Natural killer cell (primary cell): ENCODE measurements at places on chromosomes 7 and 10. TPM values are rescaled to one million over a fixed set of nuclear protein-coding genes. Genes with fewer than 3 reads are reported as not detected.

DNA sequence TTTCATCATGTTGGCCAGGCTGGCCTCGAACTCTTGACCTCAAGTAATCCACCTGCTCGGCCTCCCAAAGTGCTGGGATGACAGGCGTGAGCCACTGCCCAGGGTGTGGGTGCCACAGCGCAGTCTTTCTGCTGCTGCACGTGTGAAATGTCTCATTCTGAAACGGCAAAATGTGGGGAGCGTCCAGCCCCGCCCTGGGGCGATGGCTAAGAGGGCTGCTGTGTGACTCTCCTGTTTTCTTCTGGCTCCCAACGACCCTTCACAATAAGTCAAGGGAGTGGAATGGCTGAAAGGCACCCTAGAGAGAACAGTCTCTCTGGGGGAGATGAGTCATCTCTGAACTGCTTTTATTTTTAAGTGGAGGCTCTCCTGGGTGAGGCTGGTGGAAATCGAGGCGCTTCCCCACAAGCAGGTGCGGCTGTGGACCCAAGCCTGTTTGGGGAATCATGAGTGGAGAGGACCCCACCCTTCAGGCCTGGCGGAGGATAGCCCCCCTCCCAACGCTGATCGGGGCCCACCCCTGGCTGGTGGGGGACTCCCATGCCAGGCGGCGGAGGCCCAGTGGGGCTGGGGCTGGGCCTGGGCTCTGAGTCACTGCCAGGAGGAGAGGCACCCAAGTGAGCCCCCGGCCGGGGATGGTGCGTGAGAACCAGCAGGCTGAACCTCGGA, 18.0 kb downstream of the ADAP1 start:
- no peaks in the 10 kb centered on the region for H3K27me3 ChIP-seq
- H3K4me1 ChIP-seq: peaks cover 43% of the 10 kb centered on the region
- no peak for DNase-seq

GRCh38 chr7:79292834-79293233, 160.6 kb downstream of the MAGI2 start:
- no peak overlapping the region for H3K4me3 ChIP-seq
- H3K27me3 ChIP-seq: no peaks in the 10 kb centered on the region
- no peak for DNase-seq
- no peaks in the 10 kb centered on the region for H3K4me1 ChIP-seq
- H3K36me3 ChIP-seq: no peaks in the 10 kb centered on the region
- H3K27ac ChIP-seq: no peak overlapping the region

DNA sequence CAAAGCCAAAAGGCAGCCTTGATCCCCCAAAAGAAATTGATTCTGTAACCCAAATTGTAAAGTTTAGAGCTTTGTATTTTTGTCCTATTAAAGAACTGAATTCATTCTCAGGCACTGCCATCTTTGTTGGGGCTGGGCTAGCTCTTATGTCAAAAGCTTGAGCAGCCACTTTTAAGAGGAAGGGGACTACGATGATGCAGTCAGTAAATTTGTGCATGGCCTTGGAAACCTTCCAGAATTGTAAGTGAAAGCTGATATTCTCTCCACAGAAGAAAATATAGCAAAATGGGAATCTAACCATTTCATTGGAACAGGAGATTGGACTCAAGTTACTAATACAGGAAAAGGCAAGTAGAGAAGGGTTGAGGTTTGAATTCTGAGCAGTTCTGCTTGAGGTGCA, 50.1 kb downstream of the RBM20 start:
- no peaks in the 10 kb centered on the region for H3K4me1 ChIP-seq
- no peaks in the 10 kb centered on the region for H3K27me3 ChIP-seq
- no peak overlapping the region for H3K4me3 ChIP-seq
- DNase-seq: no peak
- H3K27ac ChIP-seq: no peak overlapping the region

- peaks cover 10% of the 10 kb centered on the region for H3K27me3 ChIP-seq
- no peaks in the 10 kb centered on the region for H3K36me3 ChIP-seq
- H3K27ac ChIP-seq: no peak overlapping the region
- no peak overlapping the region for H3K4me3 ChIP-seq
- peaks cover 13% of the 10 kb centered on the region for H3K4me1 ChIP-seq
- DNase-seq: no peak
Measured at GRCh38 chr7:159027056-159027788, 117.4 kb downstream of the VIPR2 start.

DNA sequence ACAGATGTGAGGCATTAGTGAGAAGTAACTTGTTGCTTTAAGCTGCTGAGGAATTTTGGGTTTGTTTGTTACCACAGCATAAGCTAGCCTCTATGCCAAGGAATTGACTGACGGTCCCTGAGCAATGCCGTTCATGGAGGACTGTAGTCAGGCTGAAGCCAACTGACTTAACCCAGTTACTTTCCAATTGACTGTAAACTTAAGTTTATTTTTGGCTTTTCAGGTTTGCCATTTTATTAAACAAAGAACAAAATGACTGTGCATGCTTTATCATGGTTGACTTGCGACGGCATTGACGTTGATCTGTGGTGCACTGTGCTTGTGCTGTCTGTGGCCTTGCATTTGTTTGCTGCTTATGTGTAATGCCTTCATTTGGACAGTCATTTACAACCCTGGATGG, 53.5 kb downstream of the DNAJB9 start:
- no peak overlapping the region for H3K4me3 ChIP-seq
- H3K27me3 ChIP-seq: no peaks in the 10 kb centered on the region
- H3K36me3 ChIP-seq: no peaks in the 10 kb centered on the region
- H3K27ac ChIP-seq: no peak overlapping the region
- no peaks in the 10 kb centered on the region for H3K4me1 ChIP-seq
- DNase-seq: no peak

- DNase-seq: no peak
- no peak overlapping the region for H3K27ac ChIP-seq
- H3K4me1 ChIP-seq: no peaks in the 10 kb centered on the region
- H3K27me3 ChIP-seq: no peaks in the 10 kb centered on the region
Measured at GRCh38 chr7:35355199-35355598, 101.3 kb upstream of the TBX20 start.

- H3K4me1 ChIP-seq: no peaks in the 10 kb centered on the region
- H3K4me3 ChIP-seq: no peak overlapping the region
- no peak overlapping the region for H3K27ac ChIP-seq
- no peaks in the 10 kb centered on the region for H3K27me3 ChIP-seq
- no peak for DNase-seq
- no peaks in the 10 kb centered on the region for H3K36me3 ChIP-seq
Measured at GRCh38 chr10:131461093-131461492, 149.6 kb upstream of the TCERG1L start.

DNA sequence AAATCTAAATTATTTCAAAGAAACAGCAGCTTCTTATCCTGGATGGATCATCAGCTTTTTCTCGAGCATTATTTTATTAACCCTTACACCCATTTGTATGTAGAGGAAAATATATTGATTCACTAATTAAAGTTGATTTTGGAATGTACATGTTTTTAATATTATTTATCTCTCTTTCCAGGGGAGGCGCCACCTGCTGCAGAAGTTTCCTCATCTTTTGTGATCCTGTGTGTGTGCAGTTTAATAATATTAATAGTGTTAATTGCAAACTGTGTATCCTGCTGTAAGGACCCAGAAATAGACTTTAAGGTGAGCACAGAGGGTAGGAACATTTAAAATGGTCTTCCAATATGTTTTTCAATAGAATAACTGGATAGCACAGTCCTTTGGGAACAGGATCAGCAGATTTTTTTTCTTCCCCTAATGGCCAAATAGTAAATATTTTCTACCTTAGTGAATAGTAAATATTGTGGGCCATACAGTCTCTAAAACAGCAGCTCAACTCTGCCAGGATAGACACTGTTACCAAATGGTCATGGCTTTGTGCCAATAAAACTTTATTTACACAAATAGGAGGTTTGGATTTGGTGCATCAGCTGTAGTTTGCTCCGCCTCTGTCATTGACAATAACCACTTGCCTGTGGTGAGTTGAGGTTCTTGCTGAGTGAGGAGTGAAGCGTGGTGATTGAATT, 30.6 kb downstream of the LMTK2 start:
- H3K27ac ChIP-seq: no peak overlapping the region
- H3K4me1 ChIP-seq: peaks cover 23% of the 10 kb centered on the region
- H3K4me3 ChIP-seq: no peak overlapping the region
- peaks cover 10% of the 10 kb centered on the region for H3K36me3 ChIP-seq

GRCh38 chr10:9305018-9305655, 1250.6 kb downstream of the GATA3 start:
- H3K27me3 ChIP-seq: peaks cover 2% of the 10 kb centered on the region
- DNase-seq: peak; percentile 48
- no peaks in the 10 kb centered on the region for H3K4me1 ChIP-seq
- H3K36me3 ChIP-seq: no peaks in the 10 kb centered on the region

- DNase-seq: no peak
- H3K4me1 ChIP-seq: no peaks in the 10 kb centered on the region
- H3K27me3 ChIP-seq: no peaks in the 10 kb centered on the region
- H3K36me3 ChIP-seq: no peaks in the 10 kb centered on the region
- no peak overlapping the region for H3K27ac ChIP-seq
Measured at GRCh38 chr7:44348851-44349781, 23.7 kb upstream of the CAMK2B start.

- H3K4me1 ChIP-seq: no peaks in the 10 kb centered on the region
- no peak for DNase-seq
- H3K36me3 ChIP-seq: no peaks in the 10 kb centered on the region
- no peak overlapping the region for H3K4me3 ChIP-seq
Measured at GRCh38 chr10:131251146-131251541, 60.4 kb downstream of the TCERG1L start.

DNA sequence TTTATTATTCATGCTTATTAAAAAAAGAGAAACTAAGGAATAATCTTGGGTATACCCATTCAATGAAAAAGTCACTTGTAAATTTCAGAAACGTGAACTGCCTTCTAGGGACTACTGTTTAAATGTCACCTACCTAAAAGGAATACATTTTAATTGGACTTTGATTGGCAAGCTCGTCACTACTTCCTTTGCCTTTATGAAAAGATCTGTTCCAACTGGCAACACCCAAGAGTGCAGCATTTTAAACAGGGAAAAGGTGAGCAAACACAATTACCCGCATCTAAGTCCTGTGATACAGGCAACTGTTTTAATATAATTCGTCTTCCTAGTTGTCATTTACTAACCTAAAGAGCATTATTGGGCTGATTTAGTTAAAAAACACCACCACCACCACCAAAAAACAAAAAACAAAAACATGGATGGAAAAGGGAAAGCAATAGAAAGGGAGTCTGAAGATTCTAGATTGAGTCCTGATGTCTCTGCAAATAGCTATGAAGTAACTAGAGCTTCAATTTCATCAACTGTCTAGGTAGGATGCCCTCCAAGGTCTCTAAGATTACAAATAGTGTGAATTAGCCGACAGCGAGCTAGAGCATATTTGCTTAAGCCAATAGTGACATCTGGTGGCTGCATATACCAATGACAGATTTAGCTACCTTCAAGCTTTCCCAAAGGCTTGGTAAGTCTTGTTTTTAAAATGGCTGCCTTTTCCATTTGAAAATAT, 33.8 kb upstream of the ICA1 start:
- no peak for DNase-seq
- no peaks in the 10 kb centered on the region for H3K36me3 ChIP-seq
- no peak overlapping the region for H3K27ac ChIP-seq
- H3K4me1 ChIP-seq: no peaks in the 10 kb centered on the region
- no peak overlapping the region for H3K4me3 ChIP-seq

- H3K4me1 ChIP-seq: no peaks in the 10 kb centered on the region
- H3K27ac ChIP-seq: no peak overlapping the region
Measured at GRCh38 chr7:21099432-21099831, 312.7 kb upstream of the SP8 start.

- H3K27me3 ChIP-seq: no peaks in the 10 kb centered on the region
- no peak for DNase-seq
- no peak overlapping the region for H3K27ac ChIP-seq
- no peaks in the 10 kb centered on the region for H3K36me3 ChIP-seq
- no peak overlapping the region for H3K4me3 ChIP-seq
Measured at GRCh38 chr7:36423633-36424032, 34.0 kb downstream of the ANLN start.

GRCh38 chr10:4100380-4100779, 315.4 kb upstream of the KLF6 start:
- H3K4me1 ChIP-seq: peaks cover 3% of the 10 kb centered on the region
- no peak overlapping the region for H3K4me3 ChIP-seq
- H3K27me3 ChIP-seq: no peaks in the 10 kb centered on the region
- H3K27ac ChIP-seq: no peak overlapping the region
- DNase-seq: no peak

DNA sequence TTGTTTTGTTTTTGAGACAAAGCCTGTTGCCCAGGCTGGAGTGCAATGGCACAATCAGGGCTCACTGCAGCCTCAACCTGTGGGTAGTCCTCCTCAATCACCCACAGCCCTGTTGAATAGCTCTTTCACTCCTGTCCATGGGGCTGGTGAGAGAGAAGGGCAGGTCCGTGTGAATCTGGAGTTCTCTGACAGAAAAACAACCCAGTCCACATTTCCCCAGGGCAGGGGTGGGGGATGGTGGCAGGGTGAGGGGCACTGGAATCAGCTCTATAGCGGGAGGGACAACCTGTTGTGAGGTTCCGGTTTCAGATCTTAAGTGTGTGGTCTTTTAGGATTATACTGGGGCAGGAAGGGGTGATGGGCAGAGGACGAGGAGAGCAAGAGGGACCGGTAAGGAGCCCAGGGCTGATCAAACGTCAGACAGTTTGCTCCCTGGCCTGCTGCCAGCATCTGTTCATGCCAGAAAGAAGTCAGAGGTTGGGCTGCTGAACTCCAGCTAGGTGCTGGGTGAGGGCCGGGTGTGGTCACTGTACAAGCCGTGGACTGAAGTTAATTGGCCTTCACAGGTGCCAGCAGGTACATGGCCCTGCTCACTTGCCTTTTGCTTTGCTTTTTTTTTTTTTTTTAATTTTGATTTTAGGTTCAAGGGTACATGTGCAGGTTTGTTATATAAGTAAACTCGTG, 33.2 kb upstream of the MKRN1 start:
- H3K36me3 ChIP-seq: no peaks in the 10 kb centered on the region
- no peak overlapping the region for H3K27ac ChIP-seq
- DNase-seq: no peak
- peaks cover 6% of the 10 kb centered on the region for H3K4me1 ChIP-seq

Gene EPO
- total RNA-seq: not detected

Gene PTN
- not detected for total RNA-seq

Gene SKAP2
- 35.1 TPM for total RNA-seq

Gene ARMS2
- not detected for total RNA-seq

Gene GIMAP2
- total RNA-seq: 61.0 TPM

Gene C7orf33
- not detected for total RNA-seq

Gene KCNMA1
- 0.63 TPM for total RNA-seq

Gene IL2RA
- total RNA-seq: 11.2 TPM

Gene IL15RA
- 11.3 TPM for total RNA-seq

Gene ACBD7
- not detected for total RNA-seq

Gene CUBN
- 5.6 TPM for total RNA-seq
